ENCODE measurements at places on chromosomes 12 and 14. TPM values are rescaled to one million over a fixed set of nuclear protein-coding genes. Genes with fewer than 3 reads are reported as not detected.
A peak's percentile ranks its signal among the peaks of the same experiment; 100 is the strongest.

GPRC5D gene
- polyA plus RNA-seq: 0.51 TPM

HPD gene
- 5.3 TPM for polyA plus RNA-seq

COQ6 gene
- 29.9 TPM for polyA plus RNA-seq

SLC2A14 gene
- 0.90 TPM for polyA plus RNA-seq

GRCh38 chr12:22529281-22530060, 14.9 kb downstream of the C2CD5 start:
- no peak for DNase-seq

GRCh38 chr12:131390412-131391334, 320.2 kb upstream of the SFSWAP start:
- peak; percentile 61 for DNase-seq

- no peak for DNase-seq
These were observed 32.8 kb downstream of the RBM19 start for GRCh38 chr12:113933201-113933786.

DNA sequence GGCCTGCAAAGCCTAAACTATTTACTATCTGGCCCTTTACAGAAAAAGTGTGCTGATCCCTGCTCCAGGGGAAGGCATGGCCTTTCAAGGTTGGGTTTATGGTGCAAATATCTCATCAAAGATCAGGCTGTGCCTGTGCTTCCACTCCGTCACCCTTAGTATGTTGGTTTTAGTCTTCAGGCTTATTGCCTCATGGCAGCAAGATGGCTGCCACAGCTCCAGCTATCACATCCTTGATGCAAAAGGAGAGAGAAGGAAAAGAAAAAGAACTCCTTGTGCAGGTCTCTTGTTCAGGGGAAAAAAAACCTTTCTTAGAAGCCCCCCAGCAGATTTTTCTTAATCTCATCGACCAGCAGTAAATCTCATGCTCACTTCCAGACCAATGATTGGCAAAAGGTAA, 9.1 kb upstream of the HRK start:
- no peak for DNase-seq

DNA sequence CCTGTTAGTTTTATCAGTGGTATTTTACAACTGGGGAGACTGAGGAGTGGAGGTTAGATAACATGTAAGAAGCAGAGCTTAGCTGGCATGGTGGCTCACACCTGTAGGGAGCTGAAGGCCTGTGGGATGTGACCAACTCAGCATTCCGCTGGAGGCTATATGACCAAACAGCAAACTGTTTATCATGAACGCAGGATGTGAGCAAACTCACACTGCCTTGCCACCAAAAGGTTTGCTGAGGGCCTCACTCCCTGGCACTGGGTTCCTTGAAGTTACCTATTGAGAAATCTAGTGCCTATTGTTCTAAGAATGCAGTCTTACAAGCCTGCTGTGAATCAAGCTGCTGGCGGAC, 23.4 kb downstream of the JKAMP start:
- no peak for DNase-seq

- DNase-seq: no peak
These were observed 292.6 kb upstream of the CAND1 start for GRCh38 chr12:66976526-66976925.

DNA sequence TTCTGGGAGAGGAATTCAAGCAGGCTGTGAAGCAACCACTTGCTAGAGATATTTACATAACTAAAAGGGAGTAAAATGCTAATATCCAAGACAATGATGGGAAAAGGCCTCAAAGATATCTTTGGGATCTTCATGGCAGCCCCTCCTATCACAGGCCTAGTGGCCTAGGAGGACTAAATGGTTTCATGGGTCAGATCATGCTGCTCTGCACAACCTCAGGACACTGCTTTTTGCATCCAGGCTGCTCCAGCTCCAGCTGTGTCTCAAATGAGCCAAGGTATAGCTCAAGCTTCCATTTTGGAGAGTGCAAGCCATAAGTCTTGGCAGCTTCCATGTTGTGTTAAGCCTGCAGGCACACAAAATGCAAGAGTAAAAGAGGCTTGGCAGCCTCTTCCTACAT, 195.6 kb upstream of the SSTR1 start:
- DNase-seq: no peak

All from right renal pelvis (tissue), 4 donors.